Hypothalamus (tissue), 51 donors: ENCODE measurements at places on chromosomes 3 and 15.

GRCh38 chr3:131174752-131175151, 148.1 kb downstream of the NEK11 start:
- DNase-seq, result no peak

GRCh38 chr3:158792709-158793108, 9.1 kb upstream of the MFSD1 start:
- no peak for DNase-seq

DNA sequence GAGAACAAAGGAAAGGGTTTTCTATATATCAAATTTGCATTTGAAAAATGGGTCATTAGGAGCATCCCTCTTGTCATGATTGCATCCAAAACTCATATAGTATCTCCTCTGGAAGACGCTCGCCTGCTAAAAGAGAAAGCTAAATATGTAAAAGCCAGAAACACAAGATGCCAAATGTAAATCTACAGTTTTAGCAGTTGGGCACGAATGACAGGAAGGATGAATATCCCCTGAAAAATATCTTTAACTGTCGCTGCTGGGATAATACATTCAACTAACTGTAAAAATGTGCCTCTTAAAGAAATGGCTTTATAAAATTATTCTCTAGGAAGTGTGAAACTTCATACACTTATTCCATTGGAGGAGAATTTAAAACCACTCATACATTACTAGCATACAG, 101.7 kb downstream of the DCLK3 start:
- DNase-seq, result no peak

- no peak for DNase-seq
Measured at GRCh38 chr15:75067123-75067830, 43.9 kb downstream of the PPCDC start.

DNA sequence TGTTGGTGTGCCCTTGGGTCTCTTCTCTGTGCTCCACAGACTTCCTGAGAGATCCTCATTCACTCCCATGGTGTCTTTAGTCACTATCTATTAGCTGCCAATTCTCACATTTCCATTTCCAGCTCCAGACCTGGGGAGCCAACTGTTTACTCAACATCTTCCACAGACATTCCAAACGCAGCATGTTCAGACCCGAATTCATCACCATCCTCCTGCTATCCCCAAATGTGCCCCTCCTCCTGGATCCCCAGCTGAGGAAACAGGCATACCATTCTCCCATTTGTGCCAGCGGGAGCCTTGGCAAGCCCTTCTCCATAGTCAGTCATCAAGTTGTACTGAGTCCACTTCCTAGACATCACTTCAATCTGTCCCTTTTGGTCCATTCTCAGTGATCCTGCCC, 67.1 kb downstream of the TAMM41 start:
- DNase-seq, result no peak

- no peak for DNase-seq
Measured at GRCh38 chr15:40909662-40910630, 15.7 kb downstream of the VPS18 start.

DNA sequence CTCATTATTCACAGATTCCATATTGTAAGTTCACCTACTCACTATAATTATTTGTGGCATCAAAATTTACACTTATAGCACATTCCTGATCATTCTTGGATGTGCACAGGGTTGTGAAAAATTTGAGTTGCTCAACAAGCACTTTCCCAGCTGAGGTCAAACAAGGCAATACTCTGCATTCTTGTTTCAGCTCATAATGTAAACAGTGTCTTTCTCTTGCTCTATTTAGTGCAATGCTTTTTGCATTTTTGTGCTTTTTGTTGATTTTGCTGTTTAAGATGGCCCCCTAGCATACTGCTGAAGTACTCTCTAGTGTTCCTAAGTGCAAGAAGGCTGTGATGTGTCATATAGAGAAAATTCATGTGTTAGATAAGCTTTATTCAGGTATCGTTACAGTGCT, 66.7 kb upstream of the TNIK start:
- no peak for DNase-seq

GRCh38 chr3:27275441-27275990, 93.7 kb downstream of the NEK10 start:
- DNase-seq, result no peak
